ENCODE measurements at places on chromosomes 12 and 14.

DNA sequence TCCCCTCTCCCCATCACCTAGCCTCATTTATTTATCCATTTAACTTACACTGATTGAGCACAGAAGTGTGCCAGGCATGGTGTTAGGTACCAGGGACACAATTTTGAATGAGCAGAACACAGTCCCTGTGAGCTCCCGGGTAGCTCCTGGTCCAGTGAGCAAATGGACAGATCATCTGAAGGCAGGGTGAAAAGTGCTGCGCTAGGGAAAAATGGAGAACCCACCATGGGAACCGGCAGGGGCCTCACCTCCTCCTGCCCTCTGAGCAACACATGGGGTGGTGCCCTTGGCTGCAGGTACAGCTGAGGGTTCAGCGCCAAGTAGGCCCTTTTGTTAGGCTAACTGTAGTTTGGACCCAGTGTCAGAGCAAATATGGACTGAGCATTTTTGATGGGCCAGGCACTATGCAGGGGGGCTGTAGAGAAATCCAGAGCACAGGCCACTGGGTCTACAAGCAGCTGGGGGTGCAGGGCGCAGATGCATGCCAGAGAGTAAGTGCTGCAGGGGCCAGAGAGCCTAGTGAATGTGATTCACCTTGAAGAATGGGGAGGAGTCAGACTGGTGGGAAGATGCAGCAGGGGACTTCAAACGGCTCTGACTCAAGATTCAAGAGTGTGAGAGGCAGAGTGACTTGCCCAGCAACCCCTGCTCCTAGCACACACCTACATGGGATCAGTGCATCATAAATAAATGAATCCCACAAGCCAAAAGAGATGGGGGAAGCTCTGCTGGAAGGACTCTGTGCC, 28.2 kb downstream of the LTBP2 start:
- DNase-seq, result no peak

- no peak for DNase-seq
Measured at GRCh38 chr14:46488374-46488773, 163.2 kb downstream of the RPL10L start.

- no peak for DNase-seq
Measured at GRCh38 chr12:115941362-115941761, 336.1 kb downstream of the MED13L start.

- DNase-seq, result no peak
Measured at GRCh38 chr12:104673696-104674482, 217.1 kb downstream of the CHST11 start.

DNA sequence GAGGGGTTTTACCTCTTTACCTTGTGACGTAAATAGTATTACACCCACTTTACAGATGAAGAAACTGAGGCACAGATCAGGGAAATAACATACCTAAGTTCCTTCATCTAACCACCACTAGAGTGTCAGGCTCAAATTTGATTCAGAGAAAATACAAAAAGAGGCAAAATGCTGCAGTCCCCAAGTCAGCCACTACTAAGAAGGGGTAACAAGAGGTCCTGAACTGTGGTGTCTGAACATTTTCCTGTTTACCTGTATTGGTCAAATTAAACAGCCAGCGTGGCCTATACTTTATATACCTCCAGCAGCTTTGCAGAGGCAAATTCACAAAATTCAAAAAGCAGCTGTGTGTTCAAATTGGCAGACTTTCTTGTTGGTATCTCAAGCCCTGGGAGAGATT, 92.0 kb downstream of the TBX5 start:
- no peak for DNase-seq

DNA sequence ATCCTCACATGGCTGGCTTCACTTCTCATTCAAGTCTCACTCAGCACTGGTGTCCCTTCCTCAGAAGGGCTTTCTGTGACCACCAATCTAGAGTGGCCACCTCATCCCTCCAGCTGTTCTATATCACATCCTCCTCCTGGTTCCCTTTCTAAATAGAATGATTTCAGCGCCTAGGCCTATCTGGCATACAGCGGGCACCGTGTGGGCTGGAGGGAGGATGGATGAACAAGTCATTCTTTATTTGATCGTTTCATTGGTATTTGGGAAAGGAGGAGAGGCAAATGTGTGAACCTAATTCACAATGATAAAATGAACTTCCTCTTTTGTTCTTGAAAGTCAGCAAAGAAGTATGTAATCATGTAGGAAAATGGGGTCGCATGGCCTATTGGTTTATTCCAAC, 394.2 kb downstream of the DPF3 start:
- DNase-seq, result no peak

GRCh38 chr14:95018821-95019220, 138.5 kb downstream of the DICER1 start:
- DNase-seq, result no peak

- DNase-seq, result peak; percentile 42
Measured at GRCh38 chr12:12720672-12721161, 3.5 kb downstream of the CDKN1B start.

- no peak for DNase-seq
Measured at GRCh38 chr12:63942464-63943241, 98.2 kb downstream of the SRGAP1 start.

GRCh38 chr14:94113073-94113472, 2.5 kb downstream of the IFI27 start:
- no peak for DNase-seq

DNA sequence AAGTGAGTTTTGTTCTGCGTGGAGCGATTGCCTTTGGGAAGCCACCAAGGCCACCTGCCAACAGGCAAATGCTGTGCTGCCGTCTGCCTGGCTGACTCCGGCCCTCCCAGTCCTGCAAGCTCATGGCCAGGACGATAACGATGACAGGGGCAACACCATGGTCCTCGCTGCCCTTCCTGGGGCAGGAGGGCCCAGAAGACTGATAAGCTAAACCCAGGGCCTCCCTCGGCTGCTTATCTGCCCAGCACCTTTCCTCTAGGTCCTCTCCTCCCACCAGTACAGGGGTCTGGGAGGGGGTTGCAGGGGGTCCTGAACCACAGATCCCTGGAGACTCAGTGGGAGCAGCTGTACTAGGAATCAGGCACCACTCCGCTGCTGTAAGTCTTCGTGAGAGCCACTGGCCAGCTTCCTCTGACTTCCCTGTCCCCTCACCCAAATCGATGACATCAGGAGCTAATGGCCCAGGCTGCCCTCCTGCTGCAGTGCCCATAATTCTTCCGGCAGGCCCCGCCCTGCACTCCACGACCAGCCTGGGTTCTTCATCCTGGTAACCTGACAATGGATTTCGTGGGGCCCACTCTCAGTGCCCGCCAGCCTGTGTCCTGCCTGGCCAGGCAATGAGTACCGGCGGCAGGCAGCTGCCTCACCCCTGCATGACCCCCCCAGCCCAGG, 5.1 kb downstream of the ANKRD9 start:
- DNase-seq, result no peak

DNA sequence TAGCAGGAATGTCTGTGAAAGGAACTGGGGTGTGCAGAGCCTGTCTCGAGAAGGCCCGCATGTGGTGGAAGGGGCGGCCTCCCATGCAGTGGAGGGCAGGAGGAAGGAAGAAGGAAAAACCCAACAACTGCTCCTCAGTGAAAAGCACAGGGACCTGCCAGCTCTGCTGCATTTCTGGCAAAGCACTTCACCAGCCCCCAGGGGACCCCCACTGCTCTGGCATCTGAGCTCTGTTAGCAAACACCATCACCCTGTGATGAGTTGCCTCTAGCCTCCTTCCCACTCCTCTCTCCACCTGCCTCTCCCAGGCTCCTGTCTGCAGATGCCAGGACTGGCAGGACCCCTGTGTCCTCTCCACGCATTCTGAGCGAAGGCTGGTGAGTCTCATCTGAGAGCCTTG, 69.0 kb upstream of the DDX11 start:
- DNase-seq, result no peak

- no peak for DNase-seq
Measured at GRCh38 chr14:104475256-104475655, 104.3 kb upstream of the C14orf180 start.

DNA sequence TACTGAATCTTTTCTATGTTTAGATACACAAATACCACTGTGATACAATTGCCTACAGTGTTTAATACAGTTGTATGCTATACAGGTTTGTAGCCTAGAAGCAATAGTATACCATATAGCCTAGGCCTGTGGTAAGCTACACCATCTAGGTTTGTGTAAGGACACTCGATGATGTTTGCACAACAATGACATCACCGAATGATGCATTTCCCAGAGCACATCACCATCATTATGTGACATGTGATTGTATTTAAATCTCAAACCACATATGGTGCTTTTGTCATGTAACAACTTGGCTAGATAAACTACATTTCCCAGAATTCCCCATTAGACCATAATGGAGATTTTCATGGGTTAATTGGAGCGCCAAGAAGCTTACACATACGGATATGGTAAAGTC, 128.4 kb upstream of the CPNE8 start:
- DNase-seq, result no peak

DNA sequence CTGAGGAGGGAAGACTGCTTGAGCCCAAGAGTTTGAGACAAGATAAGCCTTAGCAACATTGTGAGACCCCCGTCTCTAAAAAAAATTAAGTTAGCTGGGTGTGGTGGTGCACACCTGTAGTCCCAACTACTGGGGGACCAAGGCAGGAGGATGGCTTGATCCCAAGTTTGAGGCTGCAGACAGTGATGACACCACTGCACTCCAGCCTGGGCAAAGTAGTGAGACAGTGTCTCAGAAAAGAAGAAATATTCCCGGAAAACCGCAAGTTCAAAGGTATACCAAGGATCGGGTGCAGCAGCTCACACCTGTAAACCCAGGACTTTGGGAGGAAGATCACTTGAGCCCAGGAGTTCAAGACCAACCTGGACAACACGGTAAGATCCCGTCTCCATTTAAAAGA, 5.8 kb downstream of the PTGES3 start:
- no peak for DNase-seq

DNA sequence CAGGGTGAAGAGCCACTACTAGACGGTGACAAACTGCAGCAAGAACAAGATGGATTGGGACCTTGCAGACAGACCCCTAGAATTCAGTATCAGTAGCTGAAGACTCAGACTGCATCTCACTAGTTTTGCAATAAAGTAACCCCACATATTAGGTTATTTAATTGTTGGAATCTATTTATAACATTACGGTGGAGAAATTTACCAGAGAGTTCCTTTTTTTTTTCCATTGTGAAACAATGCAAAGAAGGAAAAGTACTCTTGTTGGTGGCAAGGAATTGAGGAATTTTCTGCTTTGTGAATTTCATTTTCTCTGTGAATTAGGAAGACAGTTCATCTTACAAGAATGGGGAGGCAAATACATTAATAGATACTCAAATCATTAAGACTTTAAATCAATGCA, 185.7 kb upstream of the PPFIA2 start:
- no peak for DNase-seq

DNA sequence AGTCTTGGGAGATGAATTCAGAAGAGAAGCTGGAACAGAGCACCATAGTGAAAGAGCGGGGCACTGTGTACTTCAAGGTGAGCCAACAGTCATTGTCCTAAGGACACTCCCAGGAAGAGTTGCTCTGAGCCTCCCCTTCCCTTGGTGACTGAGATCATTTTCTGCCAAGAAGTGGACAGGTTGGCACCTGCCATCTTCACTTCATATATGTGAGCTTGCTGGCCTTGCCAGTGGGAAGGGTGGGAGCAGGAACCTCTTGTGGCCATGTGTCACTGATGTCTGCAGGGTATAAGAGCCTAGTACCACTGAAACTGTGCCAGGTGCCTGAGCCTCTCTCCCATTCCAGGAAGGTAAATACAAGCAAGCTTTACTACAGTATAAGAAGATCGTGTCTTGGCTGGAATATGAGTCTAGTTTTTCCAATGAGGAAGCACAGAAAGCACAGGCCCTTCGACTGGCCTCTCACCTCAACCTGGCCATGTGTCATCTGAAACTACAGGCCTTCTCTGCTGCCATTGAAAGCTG, 5.3 kb downstream of the FKBP4 start:
- no peak for DNase-seq

GRCh38 chr14:106507354-106507753, 981.0 kb downstream of the TMEM121 start:
- DNase-seq, result no peak

DNA sequence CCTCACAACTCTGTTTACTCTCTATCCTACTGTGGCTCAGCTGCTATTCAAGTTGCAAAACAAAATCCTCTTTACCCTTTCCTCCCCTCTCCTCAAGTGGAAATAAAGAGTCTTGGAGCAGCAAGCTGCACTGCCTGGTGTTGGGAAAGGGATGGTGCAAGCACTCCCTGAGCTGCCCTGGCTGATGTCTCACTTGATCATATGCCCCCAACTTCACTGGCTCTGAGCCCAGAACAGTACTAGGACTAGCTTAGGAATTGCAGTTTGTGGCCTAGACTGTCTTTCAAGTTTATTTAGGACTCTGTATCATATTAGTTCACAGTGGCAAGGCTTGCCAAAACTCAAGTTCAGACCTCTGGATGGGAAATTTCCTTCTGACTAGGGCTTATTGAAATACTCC, 1683.8 kb upstream of the SEL1L start:
- DNase-seq, result no peak

- DNase-seq, result no peak
Measured at GRCh38 chr12:14834509-14834908, 8.8 kb downstream of the ART4 start.

- no peak for DNase-seq
Measured at GRCh38 chr12:49461221-49461620, 77.6 kb upstream of the KCNH3 start.

GRCh38 chr12:12909995-12910420, 18.6 kb downstream of the GPRC5A start:
- no peak for DNase-seq

- no peak for DNase-seq
Measured at GRCh38 chr12:8655421-8655820, 7.2 kb downstream of the MFAP5 start.

DNA sequence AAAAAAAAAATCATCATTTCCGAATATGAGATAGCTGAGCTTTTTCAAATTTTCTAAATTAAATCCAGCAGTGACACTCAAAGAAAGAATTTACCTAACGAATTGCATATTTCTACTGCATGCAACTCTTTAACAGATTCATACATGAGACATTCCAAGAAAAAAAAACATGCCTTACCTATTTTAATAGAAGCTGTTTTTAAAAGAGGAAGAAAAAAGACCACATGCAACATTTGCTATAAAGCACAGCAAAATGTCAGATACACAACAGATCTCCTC, 18.5 kb downstream of the CORO1C start:
- no peak for DNase-seq

DNA sequence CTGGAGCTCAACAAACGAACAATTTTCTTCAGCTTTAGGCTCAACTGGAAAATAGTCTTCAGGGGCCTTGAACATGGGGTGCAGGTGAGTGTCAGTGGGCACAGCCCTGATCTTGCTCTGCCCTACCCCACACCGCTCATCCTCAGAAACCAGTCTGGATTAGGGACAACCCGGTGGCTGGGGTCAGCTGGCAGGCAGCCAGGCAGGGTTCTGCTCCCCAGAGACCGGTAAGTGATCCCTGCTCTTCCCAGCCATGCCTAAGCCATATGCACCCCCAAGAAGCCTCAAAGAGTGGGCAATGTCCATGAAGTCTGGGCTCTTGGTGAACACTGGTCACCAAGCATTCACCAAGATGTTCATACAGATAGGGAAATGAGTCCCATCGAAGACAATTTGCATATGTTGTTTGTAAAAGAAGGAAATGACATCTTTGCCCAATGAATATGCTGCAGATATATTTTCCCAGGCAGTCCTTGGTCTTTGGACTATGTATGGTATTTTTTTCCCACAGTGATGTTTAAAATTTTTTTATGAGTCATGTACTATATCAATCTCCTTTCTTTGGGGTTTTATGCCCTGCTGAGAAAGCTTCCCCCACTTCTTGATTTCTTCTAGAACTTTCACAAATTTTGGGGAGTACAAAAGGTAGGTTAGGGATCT, 63.9 kb upstream of the VASH1 start:
- DNase-seq, result no peak

GRCh38 chr12:12823300-12823699, 10.2 kb downstream of the DDX47 start:
- DNase-seq, result no peak

Measured in CD4-positive, alpha-beta T cell treated with Interferon alpha-2 for 1 hour (primary cell).